EH (cell line): ENCODE measurements at places on chromosomes 5 and 9.

GRCh38 chr5:11675184-11675583 is 229.1 kb downstream of the CTNND2 start:
- no peak for DNase-seq

GRCh38 chr5:138789771-138790242 is 36.6 kb downstream of the CTNNA1 start:
- DNase-seq = peak; percentile 50

GRCh38 chr5:159833846-159834245 is 82.4 kb upstream of the ADRA1B start:
- DNase-seq = no peak

- DNase-seq = no peak
Measured at GRCh38 chr5:56048124-56048523, 53.4 kb upstream of the IL6ST start.

- DNase-seq = no peak
Measured at GRCh38 chr5:32646061-32646969, 61.0 kb downstream of the SUB1 start.

GRCh38 chr5:139872052-139872766 is 76.6 kb downstream of the PSD2 start:
- no peak for DNase-seq

GRCh38 chr9:134629061-134629585 is 12.5 kb upstream of the COL5A1 start:
- DNase-seq = no peak

DNA sequence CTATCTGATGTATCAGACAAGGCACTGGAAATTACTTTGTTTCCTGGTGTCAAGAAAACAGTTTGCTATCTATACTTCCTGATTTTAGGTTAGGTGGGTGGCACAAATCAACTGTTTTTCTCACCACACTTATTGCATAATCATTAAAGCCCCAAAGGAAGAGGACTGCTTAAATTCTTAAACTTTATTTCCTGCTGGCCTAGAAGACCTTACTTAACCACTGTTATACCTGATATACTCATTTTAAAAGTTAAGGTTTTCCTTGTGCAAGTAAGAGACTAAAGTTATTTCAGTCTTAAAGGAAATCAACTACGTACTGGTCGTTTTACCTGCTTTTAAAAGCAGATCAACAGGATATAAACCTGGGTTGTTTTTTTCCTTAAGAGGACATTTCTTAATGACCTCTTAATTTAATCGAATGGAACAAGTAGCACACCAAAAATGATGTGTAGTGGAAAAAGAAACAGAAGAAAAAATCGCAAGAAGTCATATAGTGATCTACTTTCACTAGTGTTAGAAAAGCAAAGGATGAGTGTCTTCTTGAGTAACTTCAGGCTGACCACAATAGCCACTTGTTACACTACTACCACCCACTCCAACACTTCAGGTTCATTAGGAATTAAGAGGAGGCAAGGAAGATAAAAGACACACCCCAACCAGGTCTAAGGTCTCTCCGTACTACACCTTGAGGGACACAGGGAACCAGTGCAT is 974 bp downstream of the CLINT1 start:
- peak; percentile 34 for DNase-seq

- peak; percentile 46 for DNase-seq
Measured at GRCh38 chr5:127254729-127255284, 35.8 kb upstream of the MEGF10 start.

DNA sequence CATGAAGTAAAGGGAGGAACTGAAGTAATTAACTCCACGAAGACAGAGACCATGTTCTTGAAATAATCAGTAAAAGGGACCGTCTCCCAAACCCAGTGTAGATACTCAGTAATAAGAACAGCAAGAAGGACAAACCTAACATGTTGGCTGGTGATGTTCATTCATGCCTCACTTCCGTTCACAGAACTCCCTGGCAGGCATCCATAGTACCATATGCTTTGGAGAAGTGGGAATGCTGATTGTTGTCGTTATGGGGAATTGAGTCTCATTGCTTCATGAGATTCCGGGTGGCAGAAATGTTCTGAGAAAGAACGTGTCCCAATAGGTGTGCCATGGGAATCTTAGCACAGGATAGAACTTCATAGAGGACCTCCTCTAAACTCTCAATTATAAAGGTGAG is 452.3 kb downstream of the ZSWIM6 start:
- DNase-seq = peak; percentile 4

DNA sequence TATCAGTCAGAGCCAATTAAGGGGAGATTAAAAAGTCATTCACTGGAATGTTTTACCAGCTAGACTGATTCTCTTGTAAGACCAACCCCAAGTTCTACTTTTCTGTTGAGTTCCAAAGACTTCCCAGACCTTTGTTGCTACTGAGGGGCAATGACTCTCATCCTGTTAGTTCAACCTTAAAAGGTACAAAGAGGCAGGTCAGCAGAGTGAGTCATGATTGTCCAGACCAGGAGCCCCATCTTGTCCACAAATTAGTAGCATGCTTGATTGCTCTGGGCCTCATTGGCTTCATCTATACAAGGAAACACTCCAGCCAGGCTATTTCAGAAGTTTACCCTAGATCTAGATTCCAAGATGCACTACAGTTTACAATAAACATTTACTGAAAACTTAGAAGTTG is 79.9 kb upstream of the IL7R start:
- DNase-seq = no peak

DNA sequence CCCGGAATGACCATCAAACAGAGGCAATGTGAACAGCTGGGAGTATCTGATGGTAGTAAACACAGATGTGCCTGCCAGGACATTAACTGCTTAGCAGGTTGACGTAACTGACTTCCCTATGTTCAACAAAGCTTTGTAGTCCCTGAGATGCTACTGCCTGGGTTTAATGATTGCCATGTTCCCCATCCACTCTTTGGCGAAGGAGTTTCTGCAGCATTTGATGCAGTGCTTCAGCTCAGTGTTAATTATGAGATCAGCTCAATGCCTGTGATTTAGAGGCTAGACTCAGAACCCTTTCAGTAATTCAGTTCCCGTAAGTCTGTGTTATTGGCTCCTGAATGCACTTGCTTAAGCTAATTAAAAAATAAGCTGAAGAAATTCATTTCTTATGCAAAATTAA is 547.3 kb upstream of the ZNF608 start:
- DNase-seq = no peak

GRCh38 chr9:87567001-87567400 is 69.3 kb downstream of the DAPK1 start:
- no peak for DNase-seq

DNA sequence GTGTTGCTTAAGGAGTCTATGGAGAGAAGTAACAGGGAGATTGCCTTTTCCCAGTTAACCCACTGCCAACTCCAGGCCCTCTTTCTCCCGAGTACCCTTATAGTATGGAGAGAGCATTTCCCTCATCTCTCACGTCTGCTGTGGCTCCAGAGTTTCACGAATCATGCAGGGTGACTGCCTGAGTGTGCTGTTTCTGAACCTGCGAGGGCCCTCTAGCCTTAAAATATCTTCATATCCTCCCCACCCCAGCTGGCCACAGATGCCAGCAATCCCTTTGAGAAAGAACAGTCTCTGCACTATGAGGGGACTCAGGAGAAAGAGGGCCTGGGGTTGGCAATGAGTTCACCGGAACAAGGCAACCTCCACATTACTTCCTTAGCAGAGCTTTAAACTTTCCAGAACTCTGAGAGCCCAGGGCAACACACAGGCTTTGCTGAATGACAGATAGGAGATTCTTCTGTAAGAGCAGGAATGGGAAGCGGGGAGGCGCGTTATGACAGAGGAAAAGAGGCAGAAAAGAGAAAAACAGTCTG is 81.6 kb upstream of the ANKH start:
- no peak for DNase-seq

GRCh38 chr9:126471084-126471624 is 142.6 kb upstream of the LMX1B start:
- peak; percentile 88 for DNase-seq

GRCh38 chr5:108660291-108660690 is 87.4 kb upstream of the FER start:
- no peak for DNase-seq

DNA sequence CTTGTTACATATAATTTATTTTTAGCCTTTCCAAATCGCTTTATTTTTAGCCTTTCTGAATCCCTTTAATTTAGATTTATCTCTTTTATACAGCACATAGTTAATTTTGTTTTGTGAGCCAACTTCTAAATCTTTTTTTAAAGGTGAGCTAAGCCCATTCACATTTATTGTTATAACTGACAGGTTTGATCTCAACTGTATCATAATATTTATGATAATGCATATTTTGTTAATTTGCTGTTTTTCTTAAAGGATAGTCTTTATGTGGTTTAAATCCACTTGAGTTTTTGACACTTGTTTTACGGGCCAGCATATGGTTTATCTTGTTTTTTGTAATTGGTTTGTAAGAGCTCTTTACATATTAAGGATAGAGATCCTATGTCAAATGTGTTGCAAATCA is 177.8 kb upstream of the SMIM23 start:
- no peak for DNase-seq

- DNase-seq = peak; percentile 87
Measured at GRCh38 chr5:177592010-177592834, at the start of gene TMED9. Gene TMED9 (plus strand): TSS chr5:177592203. CDS start chr5:177592215, 12 bp downstream.

DNA sequence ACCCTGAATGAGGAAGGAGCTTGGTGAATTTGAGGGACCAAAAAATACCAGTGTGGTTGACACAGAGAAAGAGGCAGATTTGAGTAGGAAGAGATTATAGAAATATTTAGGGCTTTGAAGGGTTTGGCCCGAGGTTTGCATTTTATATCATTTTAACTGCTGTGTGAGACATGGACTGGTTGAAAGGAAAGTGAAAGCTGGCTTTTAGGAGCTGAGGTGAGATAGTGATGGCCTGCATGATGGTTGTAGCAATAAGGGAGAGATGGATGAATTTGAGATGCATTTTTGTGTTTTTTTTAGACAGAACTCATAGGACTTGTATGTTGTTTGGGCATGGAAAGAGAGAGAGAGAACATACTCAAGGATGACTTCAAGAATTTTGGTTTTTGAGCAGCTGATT is 21.7 kb downstream of the FER start:
- DNase-seq = no peak

- DNase-seq = no peak
Measured at GRCh38 chr5:144365885-144366284, 195.2 kb downstream of the KCTD16 start.

DNA sequence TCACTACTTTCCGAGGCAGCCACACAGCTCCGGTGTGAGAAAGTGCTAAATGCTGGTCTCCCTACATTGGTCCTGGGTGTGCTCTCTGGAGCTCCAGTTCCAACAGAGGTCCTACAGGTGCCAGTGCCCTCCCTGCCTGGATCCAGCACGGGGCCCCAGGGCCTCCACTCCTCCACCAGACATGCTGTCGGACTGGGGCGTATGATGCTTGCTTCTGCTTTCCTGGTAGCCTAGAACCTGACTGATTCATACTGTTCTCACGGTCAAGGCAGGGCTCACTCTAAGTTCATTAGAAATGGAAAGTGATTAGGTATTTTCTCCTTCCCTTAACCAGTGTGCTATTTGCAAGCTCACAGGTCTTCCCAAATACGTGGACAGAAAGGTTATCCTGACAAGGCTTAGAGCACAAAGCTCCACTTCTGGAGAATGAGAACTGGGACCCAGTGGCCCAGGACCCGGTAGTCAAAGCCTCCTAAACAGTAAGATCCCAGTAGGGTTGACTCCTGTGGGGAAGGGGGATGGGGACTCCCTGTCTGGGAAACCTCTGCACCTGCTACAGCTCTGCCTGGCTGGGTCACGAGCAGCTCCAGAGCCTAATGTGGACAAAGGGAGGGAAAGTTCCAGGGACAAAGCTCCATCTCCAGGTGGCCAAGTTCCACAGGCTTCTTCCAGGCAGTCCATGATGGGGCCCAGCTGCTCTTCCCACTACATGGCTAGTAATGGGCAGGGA is 98.1 kb downstream of the PAX5 start:
- DNase-seq = no peak

GRCh38 chr5:135220394-135221186 is 178.4 kb downstream of the MACROH2A1 start:
- DNase-seq = no peak

DNA sequence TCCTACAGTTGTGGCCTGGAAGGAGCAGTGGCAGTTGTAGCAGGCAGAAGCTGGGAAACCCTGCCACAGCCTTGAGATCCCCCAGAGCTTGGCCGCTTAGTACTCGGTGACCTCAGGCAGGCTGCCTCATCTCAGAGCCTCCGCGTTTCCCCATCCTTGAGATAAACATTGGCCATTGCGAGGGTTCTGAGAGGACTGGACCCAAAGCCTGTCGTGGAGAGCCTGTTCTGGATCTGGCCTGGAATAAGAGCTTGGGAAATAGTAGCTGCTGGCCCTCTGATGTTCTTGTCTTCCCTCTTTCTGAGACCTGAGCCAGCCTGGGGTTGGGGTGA is 1.3 kb downstream of the MIGA2 start:
- no peak for DNase-seq

GRCh38 chr9:37187713-37188439 is 67.5 kb downstream of the ZCCHC7 start:
- DNase-seq = peak; percentile 57

GRCh38 chr5:154049636-154050035 is 10.9 kb downstream of the MFAP3 start:
- no peak for DNase-seq

DNA sequence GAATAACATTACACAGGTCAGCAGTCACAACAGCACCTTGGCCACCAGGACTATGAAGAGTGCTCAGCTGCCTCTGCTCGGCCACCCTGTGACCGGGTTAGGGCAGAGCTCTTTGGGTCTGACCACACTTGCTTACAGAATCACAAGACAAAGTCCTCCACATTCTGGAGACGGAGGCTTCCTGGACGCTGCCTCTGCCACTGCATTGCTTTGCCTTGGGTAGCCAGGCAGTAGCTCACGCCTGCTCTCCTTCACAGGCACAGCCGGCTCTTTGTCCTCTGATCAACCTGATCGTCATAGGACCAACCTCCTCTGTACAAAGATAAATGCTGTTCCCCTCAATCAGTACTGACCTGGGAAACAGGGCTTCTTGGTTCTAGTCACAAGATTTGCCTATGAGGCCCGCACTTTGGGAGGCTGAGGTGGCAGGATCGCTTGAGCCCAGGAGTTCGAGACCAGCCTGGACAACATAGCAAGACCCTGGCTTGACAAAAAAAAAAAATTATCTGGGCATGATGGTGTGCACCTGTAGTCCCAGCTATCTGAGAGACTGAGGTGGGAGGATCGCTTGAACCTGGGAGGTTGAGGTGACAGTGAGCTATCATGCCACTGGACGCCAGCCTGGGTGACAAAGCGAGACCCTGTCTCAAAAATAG is 128.4 kb upstream of the IER5L start:
- DNase-seq = no peak

DNA sequence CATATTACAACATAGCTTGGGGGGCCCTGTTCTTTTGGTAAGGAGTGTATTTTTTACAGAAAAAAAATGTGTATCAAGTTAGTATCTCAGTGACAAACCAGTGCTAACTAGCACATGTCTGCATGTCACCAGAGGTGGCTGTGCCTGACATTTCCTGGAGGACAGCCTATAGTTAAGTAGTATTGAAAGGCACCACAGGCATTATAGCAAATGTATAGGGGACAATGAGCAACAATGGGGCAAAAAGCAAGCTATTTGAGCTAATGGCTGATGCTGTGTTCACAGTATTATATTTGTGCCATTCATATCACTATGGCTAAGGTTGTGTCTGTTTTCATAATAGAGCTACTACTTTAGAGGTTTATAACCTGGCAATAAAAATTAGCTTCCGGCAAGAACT is 1644.0 kb downstream of the MAT2B start:
- no peak for DNase-seq
